Cortex of kidney (tissue), 1 donor: ENCODE measurements at places on chromosomes 5 and 9.

DNA sequence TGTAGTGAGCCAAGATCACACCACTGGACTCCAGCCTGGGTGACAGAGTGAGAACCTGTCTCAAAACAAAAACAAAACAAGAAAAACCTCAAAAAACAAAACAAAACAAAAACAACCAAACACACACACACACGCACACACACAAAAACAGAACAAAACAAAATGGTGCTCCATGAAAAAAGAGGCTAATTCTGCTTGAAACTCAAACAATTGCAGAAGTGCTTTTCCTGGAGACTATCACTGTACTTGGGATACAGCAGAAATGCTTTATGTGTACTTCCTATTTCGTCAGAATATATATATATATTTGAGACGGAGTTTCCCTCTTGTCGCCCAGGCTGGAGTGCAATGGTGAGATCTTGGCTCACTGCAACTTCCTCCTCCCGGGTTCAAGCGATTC lies 49.9 kb upstream of the HSPA9 start:
- DNase-seq = no peak

DNA sequence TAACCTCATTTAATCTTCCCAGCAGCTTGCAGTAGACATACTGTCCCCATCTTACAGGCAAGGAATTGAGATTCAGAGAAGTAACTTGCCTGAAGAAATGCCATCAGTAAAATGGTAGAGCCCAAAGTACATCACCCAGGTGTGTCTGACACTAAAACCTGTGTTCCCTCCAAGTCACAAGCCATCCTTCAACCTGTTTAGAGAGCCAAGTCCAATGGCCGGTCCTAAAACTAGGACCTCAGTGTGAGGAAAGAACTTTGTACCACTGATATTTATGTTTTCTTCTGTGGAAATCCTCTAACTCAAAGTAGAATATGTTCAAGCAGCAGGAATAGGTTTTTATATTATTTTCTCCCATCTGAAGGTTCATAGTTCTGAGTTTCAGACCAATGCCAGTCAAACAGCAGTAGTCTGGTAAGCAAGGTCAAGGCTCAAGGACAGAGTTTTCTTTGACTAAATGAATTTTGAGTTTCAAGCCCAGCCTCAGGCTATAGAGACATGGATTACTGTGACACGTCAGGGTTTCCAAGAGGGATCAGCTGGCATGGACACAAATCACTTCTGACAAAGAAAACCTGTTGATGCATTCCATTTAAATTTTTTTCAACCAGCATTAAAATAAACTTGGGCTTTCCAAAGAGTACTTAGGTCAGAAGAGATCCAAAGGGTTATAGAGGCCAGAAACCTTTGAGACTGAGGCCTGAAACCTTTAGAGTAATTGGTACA lies 80.9 kb upstream of the PLPP6 start:
- no peak for DNase-seq

DNA sequence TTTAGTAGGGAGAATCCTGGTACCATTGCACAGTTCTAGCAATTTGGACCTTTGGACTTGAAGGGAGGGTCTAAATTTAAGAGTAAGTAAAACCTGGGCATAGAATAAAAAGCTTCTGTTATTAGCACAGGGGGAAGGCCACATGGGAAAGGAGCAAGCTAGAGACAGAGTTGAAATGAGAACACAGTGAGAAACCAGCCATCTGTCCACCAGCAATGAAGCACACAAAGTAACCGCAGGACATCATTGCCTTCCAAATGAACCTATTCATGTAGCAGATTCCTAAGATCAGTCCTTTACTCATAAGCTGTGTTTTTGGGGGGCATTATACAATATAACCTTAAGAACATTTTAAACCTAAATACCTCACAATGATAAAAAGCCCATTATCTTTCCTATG lies 407.4 kb downstream of the HCN1 start:
- DNase-seq = no peak

- no peak for DNase-seq
These were observed 85.5 kb downstream of the ADGRV1 start for GRCh38 chr5:90644132-90644531.

- DNase-seq = no peak
These were observed 465.7 kb upstream of the RGMB start for GRCh38 chr5:98307811-98308210.

- no peak for DNase-seq
These were observed 722.9 kb upstream of the RGMB start for GRCh38 chr5:98050583-98050982.

DNA sequence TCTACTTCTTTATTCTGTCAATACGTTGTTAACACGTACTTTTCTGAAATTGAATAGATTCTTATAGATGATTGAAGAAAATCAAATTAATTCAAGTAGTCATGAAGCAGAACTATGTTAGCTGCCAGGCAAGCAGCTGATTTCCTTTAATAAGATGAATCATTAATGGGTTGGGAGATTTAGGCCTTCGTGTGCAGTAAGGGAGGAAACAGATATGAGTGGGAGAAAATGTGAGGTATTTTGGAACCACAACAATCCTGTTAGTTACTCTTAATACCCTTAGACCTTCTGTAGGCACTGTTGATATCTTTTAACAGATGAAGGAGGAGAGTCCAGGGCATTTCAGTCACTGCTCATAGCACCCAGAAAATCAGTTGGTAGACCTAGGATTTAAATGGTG lies 121.0 kb downstream of the AOPEP start:
- no peak for DNase-seq

DNA sequence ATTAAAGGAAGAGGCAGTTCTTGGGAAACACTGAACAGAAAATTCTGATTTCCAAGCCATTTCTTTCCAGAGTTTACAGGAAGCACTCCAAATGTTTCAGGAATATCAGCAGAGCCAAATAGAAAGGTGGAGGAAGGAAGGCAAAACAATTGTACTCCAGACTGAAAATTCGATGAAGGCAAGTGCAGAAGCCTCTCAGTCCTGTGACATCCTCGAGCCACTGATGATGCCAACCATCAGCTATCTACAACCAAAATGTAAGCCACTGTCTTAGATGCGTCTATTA lies 2.2 kb downstream of the LMAN2 start:
- no peak for DNase-seq

- no peak for DNase-seq
These were observed 564.7 kb downstream of the PDE4D start for GRCh38 chr5:59328709-59329296.

DNA sequence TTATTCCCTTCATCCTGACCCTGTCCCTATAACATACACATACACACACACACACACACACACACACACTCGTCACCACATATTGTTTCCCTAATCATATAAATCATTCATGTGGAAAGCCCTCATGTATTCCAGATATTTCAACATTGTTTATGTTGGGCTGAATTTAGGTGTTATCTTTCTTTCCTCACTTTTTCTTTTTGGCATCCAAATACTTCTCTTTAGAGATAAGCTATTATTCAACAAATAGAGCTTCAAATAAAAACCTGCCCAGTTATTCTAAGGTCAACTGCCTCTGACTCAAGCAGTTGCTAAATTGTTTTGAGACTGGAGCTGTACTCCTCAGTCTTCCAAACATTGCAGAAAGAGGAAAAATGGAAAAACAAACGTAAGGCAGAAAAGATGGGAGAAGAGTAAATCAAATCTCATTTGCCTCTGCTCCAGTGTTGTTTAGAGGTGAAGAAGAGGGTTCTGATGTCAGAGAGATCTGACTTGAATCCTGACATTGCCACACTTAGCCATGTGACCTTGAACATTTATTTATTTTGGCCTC lies 215.7 kb downstream of the GAS1 start:
- no peak for DNase-seq

GRCh38 chr5:127330116-127330515 lies 39.5 kb downstream of the MEGF10 start:
- no peak for DNase-seq

DNA sequence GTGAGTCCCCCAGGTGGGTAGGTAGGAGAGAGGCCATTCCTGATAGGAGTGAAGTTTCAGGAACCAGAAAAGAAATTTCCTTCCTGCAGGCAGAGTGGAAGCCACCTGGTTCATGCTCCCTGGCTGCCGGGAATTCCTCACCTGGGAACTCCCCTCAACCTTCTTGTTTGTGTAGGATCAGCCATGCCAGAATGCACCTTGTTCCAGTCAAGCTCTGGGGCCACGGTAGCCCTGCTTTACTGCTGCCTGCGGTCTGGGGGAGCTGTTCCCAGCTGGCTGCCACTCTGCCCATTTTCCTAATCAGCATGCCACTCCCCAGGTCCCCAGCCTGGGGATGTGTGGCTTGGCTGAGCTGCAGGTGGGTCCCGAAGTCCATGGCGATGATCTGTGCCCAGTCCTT lies 18.7 kb upstream of the B4GALT1 start:
- no peak for DNase-seq

DNA sequence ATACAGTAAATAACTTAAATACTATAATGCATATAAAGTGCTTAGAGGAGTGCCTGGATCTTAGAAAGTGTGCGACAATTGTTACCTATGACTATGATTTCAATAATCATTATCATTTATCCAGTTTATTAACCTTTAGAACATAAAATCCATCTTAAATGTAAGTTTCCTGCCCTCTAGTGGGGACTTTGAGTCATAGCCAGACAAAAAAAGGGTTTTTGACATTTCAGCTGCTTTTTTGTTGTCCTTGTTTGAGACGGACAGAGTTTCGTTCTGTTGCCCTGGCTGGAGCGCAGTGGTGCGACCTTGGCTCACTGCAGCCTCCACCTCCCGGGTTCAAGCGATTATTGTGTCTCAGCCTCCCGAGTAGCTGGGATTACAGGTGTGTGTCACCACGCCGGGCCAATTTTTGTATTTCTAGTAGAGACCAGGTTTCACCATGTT lies 9.7 kb upstream of the C9orf152 start:
- no peak for DNase-seq

- DNase-seq = no peak
These were observed 12.9 kb downstream of the DYNC2I2 start for GRCh38 chr9:128643519-128644300.

DNA sequence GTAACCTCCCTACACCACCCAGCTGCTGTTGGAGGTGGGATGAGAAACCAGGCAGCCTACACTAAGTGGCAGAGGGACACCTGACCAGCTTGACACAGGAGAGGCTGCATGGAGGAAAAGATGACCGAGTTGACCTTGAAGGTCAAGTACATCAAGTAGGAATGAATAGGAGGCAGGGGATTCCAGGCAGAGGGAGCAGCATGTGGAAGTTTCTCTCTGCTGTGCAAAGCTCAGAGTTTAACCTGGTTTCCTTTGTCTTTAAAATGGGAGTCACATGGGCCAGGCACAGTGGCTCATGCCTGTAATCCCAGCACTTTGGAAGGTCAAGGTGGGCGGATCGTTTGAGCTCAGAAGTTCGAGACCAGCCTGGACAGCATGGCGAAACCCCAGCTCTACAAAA lies 32.6 kb downstream of the SPRY4 start:
- DNase-seq = no peak

GRCh38 chr5:73118391-73118973 lies 1.9 kb upstream of the TMEM171 start:
- no peak for DNase-seq

DNA sequence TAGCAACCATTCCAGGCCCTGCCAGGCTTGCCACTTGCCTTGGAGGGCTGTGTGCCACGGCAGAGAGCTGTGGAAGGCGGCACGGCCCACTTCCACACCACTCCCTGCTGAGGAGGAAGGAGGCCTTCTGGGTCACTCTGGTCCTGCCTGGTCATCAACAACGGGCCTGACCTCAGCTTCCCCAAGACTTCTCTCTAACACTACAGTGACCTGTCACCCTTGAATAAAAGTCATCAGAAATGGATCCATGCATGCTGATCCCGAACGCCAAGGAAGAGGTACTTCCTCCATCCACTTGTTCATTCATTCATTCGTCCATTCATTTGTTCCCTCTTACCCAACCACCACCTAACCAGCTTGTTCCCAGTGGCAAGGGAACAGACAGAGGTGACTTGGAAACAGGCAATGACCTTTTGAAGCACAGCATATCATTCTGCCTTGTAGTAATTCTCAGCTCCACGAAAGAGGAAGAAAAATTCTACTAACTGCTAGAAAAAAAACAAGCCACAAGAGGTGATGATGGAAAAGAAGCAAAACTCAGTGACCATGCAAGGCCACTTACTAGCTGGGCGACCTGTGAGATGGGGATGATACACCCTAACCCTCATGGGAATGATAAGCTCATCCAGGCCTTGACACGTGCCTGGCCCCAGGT lies 58.6 kb downstream of the STK10 start:
- DNase-seq = no peak

GRCh38 chr5:143403334-143403592 lies 223 bp downstream of the NR3C1 start:
- DNase-seq = no peak

- DNase-seq = no peak
These were observed 214.4 kb downstream of the NXNL2 start for GRCh38 chr9:88749420-88749819.

- no peak for DNase-seq
These were observed 788.9 kb upstream of the GRAMD2B start for GRCh38 chr5:125634216-125634835.

DNA sequence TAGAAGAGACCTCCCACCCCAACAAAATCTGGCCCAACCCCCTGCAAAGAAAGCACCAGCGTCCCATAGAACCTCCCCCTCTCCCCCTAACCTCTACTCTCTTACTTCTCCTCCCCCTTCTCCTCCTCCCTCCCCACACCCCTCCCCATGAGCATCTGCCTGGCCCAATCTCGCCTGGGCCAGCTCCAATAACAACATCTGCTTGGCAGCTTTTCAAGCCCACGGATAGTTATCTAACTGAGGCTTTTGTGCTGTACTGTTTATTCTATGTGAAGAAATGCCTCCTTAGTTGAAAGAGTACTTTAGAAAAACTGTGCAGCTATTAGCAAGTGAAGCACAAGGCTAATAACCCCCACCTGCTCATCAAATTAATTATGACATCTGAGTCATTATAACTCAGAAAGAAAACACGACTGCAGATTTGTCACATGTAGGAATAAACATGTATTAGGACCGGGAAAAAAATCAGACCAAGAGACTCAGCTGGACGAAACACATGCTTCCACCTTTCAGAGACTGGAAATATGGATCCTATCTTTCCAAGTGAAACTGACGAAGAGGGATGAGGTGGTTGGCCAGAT lies 42.8 kb downstream of the NFIB start:
- no peak for DNase-seq
